Vagina (tissue), 2 donors: ENCODE measurements at places on chromosomes 13 and 19. TPM values are rescaled to one million over a fixed set of nuclear protein-coding genes. Genes with fewer than 3 reads are reported as not detected.

Gene ZNF536
- 2.5 TPM for total RNA-seq

Gene POU2F2
- total RNA-seq, result 0.74 TPM

Gene ZNF432
- 14.0 TPM for total RNA-seq

Gene CEACAM20
- total RNA-seq, result not detected

Gene IRGC
- total RNA-seq, result not detected

Gene KLK2
- not detected for total RNA-seq

Gene OVOL3
- total RNA-seq, result not detected

Gene ELSPBP1
- not detected for total RNA-seq

Gene CACNG8
- total RNA-seq, result not detected

Gene CYP4F2
- 6.9 TPM for total RNA-seq

Gene FCER2
- not detected for total RNA-seq

Gene ZNF700
- 14.7 TPM for total RNA-seq

Gene ENOX1
- total RNA-seq, result 2.7 TPM

Gene ATP4B
- total RNA-seq, result not detected

Gene TNFSF13B
- not detected for total RNA-seq

Gene PLIN5
- 8.8 TPM for total RNA-seq

Gene CYSLTR2
- 0.49 TPM for total RNA-seq

Gene ZNF8
- 6.4 TPM for total RNA-seq

Gene DPP9
- 53.8 TPM for total RNA-seq

Gene PTH2
- total RNA-seq, result not detected

Gene YJEFN3
- 2.5 TPM for total RNA-seq

Gene PTPRH
- 4.4 TPM for total RNA-seq

Gene KLK3
- total RNA-seq, result not detected
